ENCODE measurements at places on chromosomes 4 and X.

GRCh38 chr4:52718123-52718522 lies 33.1 kb downstream of the ERVMER34-1 start:
- DNase-seq: no peak

GRCh38 chr4:19774690-19775256 lies 476.9 kb upstream of the SLIT2 start:
- no peak for DNase-seq

DNA sequence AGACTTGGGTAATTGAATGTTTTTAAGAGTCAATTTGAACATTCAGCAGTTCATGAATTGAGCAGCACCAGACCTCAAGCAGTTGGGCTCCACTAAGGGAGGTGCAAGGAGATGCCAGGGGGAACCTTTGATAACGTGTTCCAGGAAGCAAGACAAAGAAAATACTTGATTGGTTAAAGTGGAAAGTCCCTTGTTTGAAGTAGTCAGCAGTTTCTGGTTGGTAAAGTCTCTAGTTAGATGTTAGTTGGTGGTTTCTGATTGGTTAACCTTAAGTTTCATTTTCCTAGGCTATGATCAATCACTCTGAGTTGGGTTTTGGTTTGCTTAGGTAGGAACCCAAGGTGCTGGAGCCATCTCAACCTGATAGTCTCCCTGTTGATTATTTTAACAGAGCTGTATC lies 4.0 kb downstream of the HERC6 start:
- DNase-seq: no peak

- no peak for DNase-seq
Measured at GRCh38 chr4:85177092-85177491, 210.6 kb upstream of the WDFY3 start.

DNA sequence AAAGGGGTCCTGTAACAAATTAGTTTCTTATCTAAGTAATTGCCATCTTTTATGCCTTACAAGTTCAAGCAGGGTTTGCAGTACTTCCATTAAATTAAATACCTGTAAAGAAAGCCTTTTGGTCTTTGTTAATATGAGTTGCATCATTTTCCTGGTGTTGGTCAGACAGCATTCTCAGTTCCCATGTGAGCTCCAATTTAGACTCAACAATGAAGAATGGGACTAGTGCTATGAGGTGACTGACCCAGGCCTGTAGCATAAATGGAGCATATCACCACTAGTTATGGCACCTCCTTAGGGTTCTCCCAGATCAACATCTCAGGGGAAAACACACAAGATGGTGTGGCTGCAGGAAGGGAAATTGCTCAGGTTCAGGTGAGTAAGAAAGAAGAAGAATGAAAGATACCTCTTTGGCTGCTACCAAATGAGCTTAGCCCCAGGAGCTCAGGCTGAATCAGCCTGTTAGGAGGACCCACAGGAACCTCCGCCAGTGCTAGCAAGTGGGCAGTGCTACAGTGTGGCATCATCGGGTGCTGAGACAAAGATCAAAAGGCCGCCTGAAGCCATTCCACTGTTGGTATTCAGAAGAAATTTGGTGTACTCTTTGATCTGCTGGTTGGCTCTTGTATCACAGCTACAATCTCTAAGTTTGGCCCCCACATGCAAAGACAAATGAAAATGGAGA lies 1.8 kb downstream of the TTC29 start:
- DNase-seq: no peak

DNA sequence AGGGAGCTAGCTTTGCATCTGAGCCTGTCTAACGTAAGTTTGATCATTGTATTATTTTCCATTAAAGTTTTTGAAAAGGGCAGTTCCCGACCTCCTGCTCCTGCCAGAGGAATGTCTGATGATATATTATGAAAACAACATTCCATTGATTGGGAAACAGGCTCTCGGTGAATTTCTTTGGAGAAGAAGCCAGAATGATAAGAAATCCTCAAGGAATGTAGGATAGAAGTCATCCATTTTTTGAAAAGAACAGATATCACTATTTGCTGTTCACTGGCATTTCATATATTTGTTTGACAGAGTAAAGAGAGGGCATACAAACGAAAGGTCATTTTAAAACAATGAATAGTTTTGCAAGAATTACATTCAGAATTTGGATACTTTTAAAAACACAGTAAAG lies 781.0 kb upstream of the HTR2C start:
- DNase-seq: no peak

GRCh38 chr4:124631760-124632159 lies 80.8 kb downstream of the ANKRD50 start:
- DNase-seq: no peak

- DNase-seq: no peak
Measured at GRCh38 chr4:153757407-153757806, 2.4 kb downstream of the RNF175 start.

GRCh38 chrX:113157496-113157895 lies 316.9 kb upstream of the AMOT start:
- no peak for DNase-seq

- no peak for DNase-seq
Measured at GRCh38 chrX:123976706-123977316, 15.3 kb downstream of the STAG2 start.

- peak; percentile 27 for DNase-seq
Measured at GRCh38 chrX:119410027-119410819, 11.1 kb downstream of the SLC25A43 start.

- DNase-seq: no peak
Measured at GRCh38 chrX:129566073-129566472, 26.0 kb downstream of the OCRL start.

DNA sequence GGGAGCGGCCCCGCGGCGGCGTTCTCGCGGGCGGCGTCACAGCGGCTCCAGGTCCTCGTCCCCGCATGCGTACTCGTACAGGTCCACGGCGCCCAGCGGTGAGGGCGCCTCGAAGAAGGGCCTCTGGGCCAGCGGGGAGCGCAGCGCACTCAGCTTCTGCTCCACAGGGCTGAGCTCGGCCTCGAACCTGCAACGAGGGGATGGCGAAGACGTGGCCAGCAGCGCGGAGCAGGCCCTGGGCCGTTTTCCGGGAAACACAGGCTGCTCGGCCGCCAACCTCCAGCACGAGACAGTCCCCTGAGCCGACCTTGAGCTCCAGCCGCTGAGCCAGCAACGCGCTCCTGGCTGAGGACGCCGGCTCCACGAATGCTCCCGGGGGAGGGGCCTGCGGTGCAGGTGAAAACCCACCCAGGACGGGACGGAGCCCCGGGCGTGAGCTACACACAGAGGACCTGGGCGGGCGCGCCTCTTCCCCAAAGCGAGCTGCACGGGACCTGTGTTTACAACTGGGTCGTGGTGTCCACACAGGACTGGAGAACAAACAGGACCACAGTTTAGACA lies 15.8 kb upstream of the GTPBP6 start:
- DNase-seq: no peak

DNA sequence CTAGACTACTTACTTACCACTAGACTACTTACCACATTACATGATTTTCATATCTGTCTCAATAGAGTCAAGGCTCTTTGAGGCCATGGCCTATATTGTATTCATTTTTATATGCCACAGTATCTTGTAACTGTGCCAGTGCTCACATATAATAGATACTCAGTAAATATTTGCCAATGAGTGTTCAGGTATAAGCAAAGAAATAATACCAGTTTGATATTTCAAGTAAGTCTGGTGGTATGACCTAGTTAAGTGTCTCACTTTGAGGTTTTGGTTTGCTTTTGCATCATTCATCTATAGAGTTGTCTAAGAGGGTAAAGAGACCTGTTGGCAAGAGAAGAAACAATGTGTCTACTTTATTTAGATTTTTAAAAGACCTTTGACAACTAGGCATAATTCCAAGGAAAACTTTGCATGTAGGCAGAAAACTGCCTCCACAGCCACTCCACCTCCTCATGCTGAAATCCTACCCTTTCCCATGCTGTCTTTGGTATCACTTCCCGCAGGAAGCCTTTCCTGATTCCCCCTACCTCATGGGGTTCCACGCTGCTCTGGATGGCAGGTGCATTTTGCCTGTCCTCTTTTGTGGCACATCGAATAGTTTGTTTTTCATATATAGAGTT lies 91.3 kb upstream of the KLHL13 start:
- DNase-seq: no peak
